ENCODE measurements at places on chromosomes 3 and 15. TPM values are rescaled to one million over a fixed set of nuclear protein-coding genes. Genes with fewer than 3 reads are reported as not detected.
A peak's percentile ranks its signal among the peaks of the same experiment; 100 is the strongest.

Gene C15orf62
- 0.63 TPM for total RNA-seq

DNA sequence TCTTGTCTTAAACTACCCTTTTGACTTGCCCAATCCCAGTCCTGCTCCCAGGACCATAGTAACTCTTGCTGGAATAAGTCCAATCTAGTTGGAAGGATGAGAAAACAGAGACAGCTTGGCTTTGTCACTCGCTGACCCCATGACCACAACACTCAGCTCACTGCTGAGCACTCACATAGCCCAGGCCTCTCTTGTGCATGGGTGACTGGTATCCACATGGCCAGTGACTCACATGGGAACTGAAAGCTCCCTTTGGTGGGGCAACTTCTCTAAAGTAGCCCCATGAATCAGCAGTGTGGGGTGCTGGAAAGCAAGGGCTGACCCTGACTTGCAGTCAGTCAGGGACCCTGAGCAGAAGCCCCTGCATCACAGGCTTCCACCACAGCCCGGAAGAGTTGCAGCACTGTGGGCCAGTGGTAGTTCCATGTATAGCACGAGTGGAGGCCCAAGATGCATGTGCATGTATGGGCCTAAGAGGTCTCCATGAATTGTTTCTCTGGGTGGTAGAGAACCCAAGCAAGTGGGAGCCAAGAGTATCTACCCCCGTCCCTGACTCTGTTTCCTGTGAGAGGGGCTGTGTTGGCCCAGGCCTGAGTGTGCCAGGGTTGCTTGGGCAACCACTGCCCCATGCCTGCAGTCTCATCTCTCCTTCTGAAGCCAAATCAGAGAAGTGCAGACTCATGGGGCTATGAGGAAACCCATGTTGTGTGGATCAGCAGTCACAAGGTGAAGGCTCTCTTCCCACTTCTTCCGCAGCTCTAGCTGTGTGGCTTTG lies 62.1 kb upstream of the XCR1 start:
- peak; percentile 55 for DNase-seq

DNA sequence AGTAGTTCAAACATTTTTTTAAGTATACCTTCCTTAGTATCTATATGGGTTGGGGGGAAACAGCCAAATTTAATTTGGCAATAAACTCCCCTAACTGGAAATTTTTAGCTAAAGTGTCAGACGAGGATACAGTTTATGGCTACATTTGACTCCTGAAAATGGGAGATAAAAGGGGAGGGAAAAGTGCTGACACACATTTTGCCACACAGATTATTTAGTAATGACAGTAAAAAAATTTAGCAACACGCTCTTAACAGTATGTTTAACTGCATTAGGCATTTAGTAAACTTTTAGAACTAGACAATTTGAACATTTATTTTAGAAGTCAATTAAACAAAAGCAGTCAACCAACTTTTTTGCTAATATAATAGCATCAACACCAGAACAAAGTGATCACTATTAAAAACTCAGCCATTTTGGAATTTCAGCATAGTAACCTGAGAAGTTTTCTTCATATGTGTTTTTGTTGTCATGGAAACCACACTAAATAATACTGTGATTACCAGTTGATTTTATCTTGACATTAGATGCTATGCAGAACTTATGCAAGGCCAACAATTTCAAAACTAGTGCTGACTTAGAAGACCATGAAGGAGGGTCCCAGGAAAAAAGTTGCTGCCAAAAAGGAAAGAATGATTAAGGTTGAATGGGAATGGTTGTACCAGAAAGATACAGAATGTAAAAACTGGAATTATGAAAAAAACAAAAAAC lies 47.0 kb upstream of the TFG start:
- no peak for DNase-seq

Gene MYO5C
- total RNA-seq: 1.9 TPM

DNA sequence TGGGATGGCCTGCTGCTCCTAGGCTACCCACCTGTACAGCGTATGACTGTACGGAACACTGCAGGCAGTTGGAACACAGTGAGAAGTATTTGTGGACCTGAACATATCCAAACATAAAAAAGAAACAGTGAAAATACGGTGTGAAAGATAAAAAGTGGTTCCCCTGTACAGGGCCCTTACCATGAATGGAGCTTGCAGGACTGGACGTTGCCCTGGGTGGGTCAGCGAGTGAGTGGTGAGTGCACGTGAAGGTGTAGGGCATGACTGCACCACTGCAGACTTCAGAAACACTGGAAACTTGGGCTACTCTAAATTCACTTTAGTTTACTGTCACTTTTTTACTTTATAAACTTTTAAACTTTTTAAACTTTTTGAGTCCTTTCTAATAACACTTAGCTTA lies 71.2 kb upstream of the SLC6A6 start:
- DNase-seq: no peak

GRCh38 chr3:83953417-83954089 lies 1005.2 kb upstream of the CADM2 start:
- no peak for DNase-seq

DNA sequence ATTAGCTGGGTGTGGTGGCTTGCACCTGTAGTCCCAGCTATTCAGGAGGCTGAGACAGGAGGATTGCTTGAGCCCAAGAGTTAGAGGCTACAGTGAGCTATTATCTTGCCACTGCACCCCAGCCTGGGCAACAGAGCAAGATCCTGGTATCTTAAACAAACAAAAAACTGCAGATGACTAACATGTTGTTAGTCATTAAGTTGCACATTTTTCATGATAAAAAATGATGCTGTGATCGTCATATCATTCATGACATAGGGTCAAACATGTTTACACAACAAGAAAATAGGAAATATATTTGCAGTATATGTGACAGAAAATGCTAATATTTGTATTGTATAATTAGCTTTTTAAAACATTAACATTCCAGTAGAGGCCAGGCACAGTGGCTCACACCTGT lies 20.2 kb upstream of the DAPK2 start:
- no peak for DNase-seq

Gene PPP1R2
- total RNA-seq: 86.7 TPM

- DNase-seq: peak; percentile 77
Measured at GRCh38 chr15:86743283-86743903, 663.7 kb downstream of the AGBL1 start.

DNA sequence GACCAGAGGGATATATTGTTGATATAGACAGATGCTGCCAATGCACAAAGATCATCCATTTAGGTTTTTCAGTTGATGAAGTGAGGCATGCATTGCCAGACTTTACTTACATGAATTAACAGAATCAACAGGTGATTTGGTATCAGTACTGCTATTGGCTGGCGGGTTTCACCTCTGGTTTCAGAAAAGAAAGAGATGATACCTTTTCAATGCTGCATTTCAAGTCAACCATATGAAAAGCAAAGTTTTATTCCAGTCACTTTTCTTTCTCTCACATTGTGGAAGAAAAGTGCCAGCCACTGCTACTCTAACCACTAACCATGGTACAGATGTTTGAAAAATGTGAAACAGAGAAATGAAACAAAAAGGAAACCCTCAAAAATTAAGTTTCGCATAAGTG lies 289.1 kb downstream of the TIGIT start:
- peak; percentile 41 for DNase-seq

Gene AADACL2
- total RNA-seq: not detected

- no peak for DNase-seq
Measured at GRCh38 chr3:164879201-164879600, 199.1 kb downstream of the SI start.

Gene AGBL1
- total RNA-seq: not detected

Gene GOLGA8T
- not detected for total RNA-seq

DNA sequence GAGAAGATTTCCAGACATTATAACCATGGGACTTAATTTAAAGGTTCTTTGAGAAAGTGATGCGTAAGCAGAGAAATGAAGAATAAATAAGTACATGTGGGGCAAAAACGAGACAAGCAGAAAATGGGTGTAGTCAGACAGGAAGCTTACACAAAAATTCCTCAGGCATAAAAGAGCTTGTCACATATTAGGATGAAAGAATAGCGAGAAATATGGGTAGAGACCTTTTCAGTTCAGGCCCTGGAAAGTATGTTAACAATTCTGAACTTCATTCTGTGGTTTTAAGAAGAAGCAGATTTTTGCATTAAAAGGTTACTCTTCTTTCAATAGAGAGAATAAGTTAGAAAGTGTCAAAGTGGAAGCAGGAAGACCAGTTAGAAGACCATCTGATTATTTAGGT lies 352.4 kb downstream of the ROBO1 start:
- no peak for DNase-seq

GRCh38 chr3:183309276-183309675 lies 56.2 kb downstream of the B3GNT5 start:
- no peak for DNase-seq

DNA sequence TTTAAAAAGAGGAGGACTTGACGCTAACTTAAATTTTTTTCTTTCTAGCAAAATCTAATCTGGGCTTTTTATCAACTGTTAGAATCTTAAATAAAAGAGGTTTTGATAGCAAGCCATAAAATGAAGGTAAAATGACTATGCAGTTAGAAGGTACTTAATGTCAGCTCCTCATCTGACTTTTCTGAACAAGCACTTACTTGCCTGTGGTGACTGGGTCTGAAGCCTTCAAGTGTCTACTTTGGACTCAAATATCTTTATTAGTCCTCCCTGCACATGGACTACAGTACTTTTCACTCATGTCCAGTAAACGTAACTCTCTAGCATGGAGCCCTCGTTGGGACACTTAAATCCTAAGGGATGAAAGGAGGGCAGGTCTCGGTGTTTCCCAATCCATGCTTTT lies 135.9 kb downstream of the P2RY1 start:
- DNase-seq: no peak

Gene CLDN16
- total RNA-seq: not detected

GRCh38 chr15:62469874-62470688 lies 305.0 kb upstream of the C2CD4B start:
- DNase-seq: no peak

- DNase-seq: no peak
Measured at GRCh38 chr3:170437176-170437575, 18.5 kb downstream of the CLDN11 start.

Gene ATP10A
- total RNA-seq: 21.0 TPM

Gene OXTR
- 2.0 TPM for total RNA-seq

- no peak for DNase-seq
Measured at GRCh38 chr15:63349156-63349555, 32.5 kb downstream of the CA12 start.

DNA sequence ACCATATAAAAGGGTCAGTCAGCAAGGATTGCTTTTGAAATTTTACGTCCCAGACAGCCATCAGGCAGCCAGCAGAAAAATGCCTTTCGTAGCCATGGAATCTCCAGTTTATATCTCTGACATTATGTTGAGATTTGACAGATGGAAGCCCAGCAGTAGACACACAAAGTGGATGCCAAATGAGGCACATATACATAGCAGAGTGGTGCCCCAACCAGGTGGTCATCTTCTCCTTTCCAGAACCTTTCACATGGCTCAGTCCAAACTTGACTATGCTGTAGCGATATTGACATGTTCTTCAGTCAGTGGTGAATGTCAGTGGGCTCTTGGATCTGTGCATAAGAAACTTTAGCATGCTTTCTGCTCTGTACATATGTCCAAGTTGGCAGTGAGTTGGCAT lies 123.3 kb upstream of the GBE1 start:
- DNase-seq: no peak

- DNase-seq: peak; percentile 97
Measured at GRCh38 chr15:82262422-82263026, at the start of the genes EFL1 and SAXO2. EFL1 (minus strand) TSS chr15:82262734; CDS start chr15:82261778, 956 bp downstream. SAXO2 (plus strand) TSS chr15:82262818; CDS start chr15:82262880, 62 bp downstream.

DNA sequence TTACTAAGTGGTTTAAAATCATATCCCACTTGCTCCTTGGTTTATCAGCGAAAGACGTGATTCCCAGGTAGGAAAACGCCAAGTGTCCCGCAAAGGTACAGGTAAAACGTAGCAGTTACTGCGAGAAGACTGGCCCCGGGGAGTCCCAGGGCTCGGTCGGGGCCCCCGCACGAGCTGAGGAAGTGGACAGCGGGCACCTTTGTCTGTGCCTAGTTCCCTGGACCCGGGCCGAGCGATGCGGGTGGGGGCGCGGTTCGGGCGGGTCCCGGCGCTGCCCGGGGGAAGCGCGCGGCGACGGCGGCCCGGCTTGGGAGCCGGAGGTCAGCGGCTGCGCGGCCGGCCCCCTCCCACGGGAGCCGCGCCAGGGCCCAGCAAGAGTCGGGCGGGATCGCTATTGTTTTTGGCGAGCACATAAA lies 864 bp upstream of the NEO1 start:
- no peak for DNase-seq

GRCh38 chr3:71317749-71318457 lies 265.6 kb downstream of the FOXP1 start:
- no peak for DNase-seq

DNA sequence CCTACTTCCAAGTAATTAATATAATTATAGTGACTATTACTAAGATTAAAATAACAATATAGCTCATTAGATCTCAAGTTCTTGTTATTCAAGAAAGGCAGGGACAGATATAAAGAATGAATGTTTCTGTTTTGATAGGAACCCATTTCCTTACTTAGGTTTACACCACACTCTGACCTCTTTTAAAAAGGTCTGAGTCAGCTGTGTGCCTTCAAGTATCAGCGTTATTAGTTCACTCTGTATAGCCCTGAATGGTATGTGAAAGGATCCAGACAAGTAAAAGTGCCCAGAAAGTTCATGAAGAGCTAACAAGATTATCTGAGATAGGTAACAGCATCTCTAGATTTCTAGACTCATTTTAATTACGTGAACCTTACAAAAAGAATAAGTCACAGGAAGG lies 28.9 kb downstream of the PDCD10 start:
- no peak for DNase-seq

All from activated CD8-positive, alpha-beta T cell treated with anti-CD3 and anti-CD28 coated beads for 36 hours (primary cell).